ENCODE measurements at places on chromosomes 6 and 20.

GRCh38 chr20:46520976-46521579 is 7.7 kb upstream of the ZNF334 start:
- no peak for DNase-seq

- DNase-seq = no peak
Observed at GRCh38 chr6:165098165-165098564, 211.2 kb downstream of the C6orf118 start.

DNA sequence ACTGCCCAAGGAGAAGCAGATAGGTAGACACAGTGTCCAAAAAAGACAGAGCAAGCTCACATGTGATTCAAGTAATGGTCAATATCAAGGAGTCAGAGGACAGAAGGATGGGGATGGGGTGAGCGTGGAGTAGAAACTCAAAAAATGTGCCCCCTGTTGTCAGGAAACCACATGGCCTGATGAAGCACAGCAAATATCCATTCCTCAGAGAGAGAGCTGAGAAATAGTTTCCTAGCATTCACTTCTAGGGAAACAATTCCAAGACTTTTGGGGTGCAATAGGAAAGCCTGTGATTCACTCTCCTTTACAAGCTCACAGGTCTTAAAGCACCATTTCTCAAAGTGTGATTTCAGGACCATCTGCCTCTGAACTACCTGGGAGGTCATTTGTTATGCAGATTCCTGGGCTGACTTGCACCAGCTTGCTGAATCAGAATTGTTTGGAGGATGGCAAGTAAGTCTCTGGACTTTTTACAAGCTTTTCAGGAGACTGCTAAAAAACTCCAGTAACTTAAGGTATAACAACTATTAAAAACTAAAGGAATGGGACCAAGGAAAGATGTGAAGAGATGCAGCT is 432.8 kb downstream of the HDGFL1 start:
- DNase-seq = no peak

DNA sequence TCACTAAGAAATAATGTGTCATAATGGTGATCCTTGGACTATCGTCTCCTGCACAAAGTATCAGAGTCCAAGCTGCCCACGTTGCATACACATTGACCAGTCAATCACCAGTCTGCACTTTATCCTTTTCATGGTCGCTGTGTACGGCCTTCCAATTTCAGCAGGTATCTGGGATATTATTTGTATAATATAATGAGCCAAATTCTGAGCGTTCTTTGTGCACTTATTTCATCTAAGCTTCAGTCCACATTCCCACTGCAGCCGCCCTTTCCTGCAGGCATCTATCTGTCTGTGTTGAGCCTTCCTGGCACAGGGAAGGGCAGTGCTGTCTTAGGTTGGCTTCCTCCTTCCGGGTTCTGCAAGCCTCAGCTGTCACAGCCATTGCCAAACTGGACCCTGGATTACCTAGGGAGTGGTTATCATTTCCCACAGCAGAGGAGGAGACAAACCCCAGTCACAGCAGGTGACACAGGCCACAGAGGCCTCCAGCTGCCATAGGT is 174.3 kb downstream of the TTLL2 start:
- DNase-seq = no peak

GRCh38 chr6:129989396-129989795 is 29.0 kb upstream of the L3MBTL3 start:
- no peak for DNase-seq

GRCh38 chr6:28281288-28282064 is at the start of gene PGBD1:
TSS of gene PGBD1 (plus strand) at chr6:28281572. CDS start at chr6:28283814, 2,242 bp downstream.
- peak; percentile 7 for DNase-seq

GRCh38 chr20:2558581-2559278 is 22.4 kb downstream of the TMC2 start:
- no peak for DNase-seq

GRCh38 chr6:159874435-159874834 is 16.4 kb upstream of the MAS1 start:
- no peak for DNase-seq

DNA sequence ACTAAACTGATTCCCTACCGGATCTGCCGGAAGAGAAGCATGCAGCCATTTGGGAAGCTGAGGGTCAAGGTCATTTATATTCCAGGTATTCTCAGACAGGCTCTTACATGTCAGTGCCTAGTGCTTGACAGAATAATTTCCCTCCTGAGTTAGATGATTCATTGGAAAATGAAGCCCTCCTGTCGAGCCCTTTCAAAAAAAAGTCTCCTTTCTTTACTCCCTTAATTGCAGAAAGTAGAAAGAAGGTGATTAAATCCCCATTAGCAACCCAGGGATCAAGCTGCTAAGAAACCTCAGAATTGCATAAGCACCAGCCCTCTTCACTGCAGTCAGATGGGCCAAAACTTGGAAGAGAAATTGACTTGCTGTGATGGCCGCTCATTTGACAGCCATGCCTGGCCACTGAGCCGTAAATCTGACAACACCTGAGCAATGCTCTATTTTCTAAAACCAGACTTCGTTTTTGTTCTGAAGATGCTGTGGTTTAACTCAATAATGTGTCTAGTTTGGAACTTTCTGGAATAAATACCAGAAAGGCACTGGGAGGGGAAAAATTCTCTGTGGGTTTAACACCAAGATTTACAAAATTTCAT is 61.0 kb upstream of the ARMH2 start:
- DNase-seq = no peak

- no peak for DNase-seq
Observed at GRCh38 chr20:17059465-17059864, 167.4 kb upstream of the PCSK2 start.

- no peak for DNase-seq
Observed at GRCh38 chr6:583635-584034, 73.3 kb downstream of the HUS1B start.

GRCh38 chr6:10968776-10969175 is 75.3 kb downstream of the ELOVL2 start:
- no peak for DNase-seq

DNA sequence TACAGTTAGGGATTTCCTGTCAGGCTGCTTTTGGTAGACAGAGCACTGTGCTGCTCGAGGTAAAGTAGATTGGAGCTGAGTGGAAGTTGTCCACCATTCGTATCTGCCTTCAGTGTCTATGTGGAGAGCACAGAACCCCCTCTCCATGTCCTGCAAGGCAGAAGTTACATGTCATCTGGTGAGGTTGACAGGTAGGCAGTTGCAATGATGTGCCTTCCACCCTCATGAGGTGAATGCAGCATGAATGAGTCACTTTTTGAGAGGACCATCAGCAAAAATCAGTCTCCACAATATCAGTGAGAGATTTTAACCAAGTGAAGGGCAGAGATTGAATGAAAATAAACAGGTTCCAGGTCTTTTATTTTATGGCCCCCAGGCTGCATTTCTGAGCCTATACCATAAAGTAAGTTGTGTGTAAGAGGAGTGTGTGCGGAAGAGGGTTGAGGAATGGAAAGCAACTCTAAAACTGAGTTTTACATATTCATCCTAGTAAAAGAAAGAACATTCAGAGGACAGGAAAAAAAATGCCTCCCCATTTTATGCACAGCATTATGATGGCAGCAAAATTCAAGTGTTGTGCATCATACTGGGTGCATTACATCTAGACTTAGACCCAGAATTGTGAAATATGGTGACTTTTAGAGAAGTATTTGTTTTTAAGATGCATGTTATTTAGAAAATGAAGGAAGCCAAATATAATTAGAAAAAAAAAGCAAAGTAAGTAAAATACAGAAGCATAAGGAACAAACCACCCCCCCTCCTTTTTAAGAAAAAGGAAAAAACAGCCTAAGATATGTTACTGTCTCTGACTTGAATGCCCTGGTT is 15.8 kb downstream of the TRAPPC3L start:
- DNase-seq = no peak
